K562 (cell line): ENCODE measurements at places on chromosomes 12 and 14. TPM values are rescaled to one million over a fixed set of nuclear protein-coding genes. Genes with fewer than 3 reads are reported as not detected.
A peak's percentile ranks its signal among the peaks of the same experiment; 100 is the strongest.

DNA sequence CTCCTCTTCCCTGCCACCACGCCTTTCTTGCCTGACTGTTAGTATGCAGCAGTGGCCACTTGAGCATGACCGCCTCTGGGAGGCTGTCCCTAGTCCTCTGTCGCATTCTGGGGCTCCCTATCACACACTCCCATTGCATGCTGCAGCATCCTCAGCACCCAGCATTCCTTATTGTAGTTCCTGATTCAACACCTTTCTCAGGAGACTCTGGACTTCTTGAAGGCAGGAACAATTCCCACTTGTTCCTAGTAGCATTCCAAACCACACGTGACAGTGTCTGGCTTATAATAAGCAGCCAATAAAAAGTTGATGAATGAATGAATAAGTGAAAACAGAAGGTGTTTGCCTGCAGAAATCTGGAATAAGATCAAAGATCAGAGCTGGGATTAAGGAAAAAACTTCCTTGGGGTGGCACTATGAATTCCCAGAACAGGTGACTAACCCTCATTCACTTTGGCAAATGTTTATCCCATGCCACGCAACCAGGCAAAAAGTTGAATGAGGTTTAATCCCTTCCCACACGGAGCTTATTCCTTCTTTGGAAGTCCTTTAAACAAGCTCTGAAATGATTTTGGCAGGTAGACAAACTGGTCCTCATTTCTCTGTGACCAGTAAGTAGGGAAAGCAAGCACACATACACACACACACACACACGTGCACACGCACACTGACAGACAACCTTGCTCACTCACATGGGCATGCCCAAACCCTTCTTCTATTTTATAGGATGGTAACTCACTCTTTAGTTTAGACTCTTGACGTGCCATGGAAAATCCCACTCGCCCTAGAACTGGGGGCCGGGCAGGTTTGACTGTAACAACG is 26.5 kb downstream of the NTF3 start:
- no peaks in the 10 kb centered on the region for H3K36me3 ChIP-seq
- H3K27ac ChIP-seq = no peak overlapping the region
- H3K4me3 ChIP-seq = no peak overlapping the region
- DNase-seq = no peak

- no peak for DNase-seq
- H3K4me1 ChIP-seq = no peaks in the 10 kb centered on the region
- no peak overlapping the region for H3K27ac ChIP-seq
- H3K27me3 ChIP-seq = no peaks in the 10 kb centered on the region
Measured at GRCh38 chr12:88549929-88550328, 30.3 kb downstream of the KITLG start.

The RFX4 gene
- not detected in 2 replicates for polyA plus RNA-seq

The MGST1 gene
- 74.9 and 77.2 TPM in 2 replicates for polyA plus RNA-seq

- no peaks in the 10 kb centered on the region; the same call in none of the 2 replicates for H3K27me3 ChIP-seq
- no peaks in the 10 kb centered on the region for H3K4me1 ChIP-seq
- no peaks in the 10 kb centered on the region for H3K36me3 ChIP-seq
- DNase-seq = no peak
- H3K4me3 ChIP-seq = no peak overlapping the region
Measured at GRCh38 chr14:75371297-75371696, 56.5 kb upstream of the JDP2 start.

GRCh38 chr12:15829255-15829654 is 40.1 kb upstream of the EPS8 start:
- H3K4me1 ChIP-seq = no peaks in the 10 kb centered on the region
- no peak overlapping the region for H3K27ac ChIP-seq
- no peaks in the 10 kb centered on the region for H3K27me3 ChIP-seq

The SMIM41 gene
- not detected in 2 replicates for polyA plus RNA-seq

- H3K4me3 ChIP-seq = no peak overlapping the region
- peak overlapping the region; percentile 36; the same call in 1 of the 3 replicates for H3K27ac ChIP-seq
- H3K27me3 ChIP-seq = no peaks in the 10 kb centered on the region
- H3K4me1 ChIP-seq = peaks cover 42% of the 10 kb centered on the region
- no peaks in the 10 kb centered on the region for H3K36me3 ChIP-seq
Measured at GRCh38 chr12:52009081-52009751, 2.5 kb downstream of the TAMALIN start.

GRCh38 chr12:117408161-117408791 is 46.9 kb upstream of the NOS1 start:
- no peak overlapping the region for H3K27ac ChIP-seq
- no peak for DNase-seq
- no peaks in the 10 kb centered on the region; the same call in 2 of the 3 replicates for H3K27me3 ChIP-seq

GRCh38 chr12:103751600-103751999 is 89.4 kb downstream of the NT5DC3 start:
- DNase-seq = no peak
- peaks cover 6% of the 10 kb centered on the region; the same call in 2 of the 3 replicates for H3K27me3 ChIP-seq
- no peaks in the 10 kb centered on the region for H3K36me3 ChIP-seq
- no peak overlapping the region for H3K4me3 ChIP-seq
- H3K27ac ChIP-seq = no peak overlapping the region

- H3K27ac ChIP-seq = peak overlapping the region; percentile 88; the same call in 2 of the 3 replicates
- no peak for DNase-seq
- H3K4me3 ChIP-seq = no peak overlapping the region
- no peaks in the 10 kb centered on the region for H3K27me3 ChIP-seq
Measured at GRCh38 chr12:55972042-55972441, 1.8 kb upstream of the RAB5B start.

- DNase-seq = peak; percentile 65
- H3K4me1 ChIP-seq = peaks cover 5% of the 10 kb centered on the region; the same call in 2 of the 3 replicates
- H3K4me3 ChIP-seq = no peak overlapping the region
- H3K27me3 ChIP-seq = peaks cover 4% of the 10 kb centered on the region; the same call in 1 of the 3 replicates
Measured at GRCh38 chr12:131452444-131452860, 258.4 kb upstream of the SFSWAP start.

DNA sequence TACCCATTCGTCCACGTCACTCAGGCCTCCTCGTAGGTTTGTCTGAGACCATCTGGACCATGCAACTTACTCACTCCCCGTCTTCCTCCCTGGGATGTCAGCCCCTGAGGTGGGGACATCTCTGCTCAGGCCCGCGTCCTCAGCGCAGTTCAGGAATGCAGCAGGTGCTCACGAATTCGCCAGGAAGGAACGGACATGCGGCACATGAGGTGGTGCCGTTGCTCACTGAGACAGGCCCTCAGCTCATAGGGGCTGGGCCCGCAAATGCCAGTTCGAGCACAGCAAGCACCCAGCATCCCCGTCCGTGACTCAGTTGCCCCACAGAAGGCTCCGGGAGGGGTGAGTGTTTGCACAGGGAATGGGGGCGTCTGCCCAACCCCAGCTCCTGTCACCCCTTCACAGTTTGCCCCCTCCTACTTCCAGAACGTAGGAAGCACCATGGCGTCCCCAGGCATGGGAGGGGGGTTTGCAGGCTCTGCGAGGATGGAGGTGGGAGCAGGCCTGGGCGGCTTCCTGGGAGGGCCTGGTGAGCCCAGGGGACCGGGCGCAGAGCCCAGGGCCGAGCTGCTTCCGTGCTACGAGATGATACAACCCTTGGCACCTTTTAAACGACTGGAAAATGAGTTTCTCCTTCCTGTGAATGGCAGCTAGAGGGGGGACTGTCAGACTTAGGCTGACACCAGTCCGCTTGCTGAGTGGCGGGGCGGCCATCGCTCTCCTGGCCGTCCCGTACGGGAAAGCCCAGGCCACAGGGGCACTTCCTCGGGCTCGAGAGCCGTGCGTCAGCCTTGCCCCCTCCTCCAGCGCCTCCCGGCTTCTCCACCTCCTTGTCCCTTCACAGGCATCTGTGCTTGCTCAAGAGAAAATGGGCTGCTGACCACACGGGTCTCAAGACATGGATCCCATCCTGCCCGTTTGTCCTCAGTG is 6.9 kb downstream of the GALNT9 start:
- no peak for DNase-seq
- H3K27me3 ChIP-seq = peaks cover 91% of the 10 kb centered on the region
- peaks cover 11% of the 10 kb centered on the region; the same call in 1 of the 2 replicates for H3K4me1 ChIP-seq

DNA sequence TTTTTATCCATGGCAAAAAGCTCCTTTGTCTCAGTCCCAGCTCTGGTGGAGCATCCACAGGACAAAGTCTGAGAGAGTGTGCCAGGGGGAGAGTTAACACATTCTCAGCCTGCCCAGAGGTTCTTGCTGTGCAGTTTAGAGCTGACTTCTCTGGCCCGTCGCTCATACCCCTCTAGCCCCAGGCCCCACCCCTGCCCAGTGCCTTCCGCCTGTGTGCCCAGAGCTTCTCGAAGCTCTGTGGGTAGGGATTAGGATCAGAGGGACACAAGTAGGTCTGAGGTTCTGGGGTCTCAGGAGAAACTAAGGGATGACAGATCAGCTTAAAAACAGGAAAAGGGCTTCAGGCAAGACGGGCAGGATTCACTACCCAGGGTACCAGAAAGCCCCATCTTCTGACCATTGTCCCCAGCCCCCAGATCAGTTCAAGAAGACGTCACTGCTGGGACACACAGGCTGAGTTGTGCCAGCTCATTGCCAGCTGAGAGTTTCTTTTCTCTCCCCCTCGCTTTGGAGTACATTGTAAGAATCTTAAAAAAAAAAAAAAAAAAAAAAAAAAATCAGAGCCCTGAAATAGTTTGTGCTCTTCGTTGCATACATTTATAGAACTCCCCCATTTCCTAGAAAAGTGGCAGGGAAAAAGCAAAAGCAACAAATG is 127.0 kb downstream of the GCH1 start:
- H3K27me3 ChIP-seq = no peaks in the 10 kb centered on the region
- DNase-seq = no peak
- H3K4me1 ChIP-seq = peaks cover 19% of the 10 kb centered on the region
- peaks cover 38% of the 10 kb centered on the region; the same call in 2 of the 3 replicates for H3K36me3 ChIP-seq

GRCh38 chr14:103904493-103905107 is 23.7 kb upstream of the TDRD9 start:
- DNase-seq = no peak
- H3K36me3 ChIP-seq = peaks cover 3% of the 10 kb centered on the region; the same call in 1 of the 3 replicates
- no peak overlapping the region for H3K27ac ChIP-seq
- H3K4me3 ChIP-seq = no peak overlapping the region
- H3K27me3 ChIP-seq = peaks cover 4% of the 10 kb centered on the region; the same call in 1 of the 2 replicates
- H3K4me1 ChIP-seq = no peaks in the 10 kb centered on the region

The SERPINA12 gene
- not detected in 2 replicates for polyA plus RNA-seq

DNA sequence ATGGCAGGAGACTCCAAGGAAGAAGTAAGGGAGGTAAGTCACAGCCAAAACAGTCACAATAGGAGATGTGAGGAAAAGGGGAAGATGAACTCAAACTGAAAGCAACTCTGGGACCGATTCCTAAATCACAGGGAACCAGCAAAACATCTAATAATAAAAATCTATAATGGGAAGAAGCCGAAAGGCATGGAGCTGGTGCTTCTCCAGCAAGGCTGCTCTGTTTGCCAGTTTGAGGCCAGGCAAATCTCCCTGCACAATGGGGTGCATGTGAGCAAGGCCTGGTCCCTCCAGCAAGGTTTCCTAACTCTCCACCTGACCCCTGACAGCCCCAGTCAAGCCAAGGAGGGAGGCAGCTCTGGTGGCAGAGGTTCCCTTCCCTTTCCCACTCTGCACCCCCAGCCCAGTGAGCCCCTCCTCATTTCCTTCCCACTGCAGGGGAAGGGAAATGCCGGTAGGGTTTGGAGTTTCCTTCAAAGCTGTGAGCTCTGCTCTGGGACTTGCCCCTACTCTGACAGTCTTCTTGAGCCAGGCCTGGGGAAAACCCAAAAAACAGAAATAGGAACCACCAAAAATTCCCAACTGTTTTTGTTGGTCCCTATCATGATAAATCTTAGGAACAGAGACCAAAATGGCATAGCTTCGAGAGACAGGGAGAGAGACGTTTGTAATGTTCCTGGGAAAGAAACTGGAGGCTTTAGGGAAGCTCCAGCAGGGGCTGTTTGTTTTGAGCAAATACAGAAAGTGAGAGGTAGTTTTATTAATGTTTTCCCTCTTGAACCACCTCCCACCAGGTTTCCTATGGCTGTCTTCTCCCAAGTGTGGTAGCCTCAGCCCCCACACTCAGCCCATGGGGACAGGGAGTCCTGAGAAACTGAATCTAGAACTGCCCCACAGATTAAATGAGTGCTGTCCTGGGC is 34.6 kb downstream of the FMNL3 start:
- peak overlapping the region; percentile 61; the same call in 1 of the 3 replicates for H3K27ac ChIP-seq
- H3K27me3 ChIP-seq = no peaks in the 10 kb centered on the region
- peaks cover 20% of the 10 kb centered on the region for H3K4me1 ChIP-seq
- no peak for DNase-seq
- no peak overlapping the region for H3K4me3 ChIP-seq
- H3K36me3 ChIP-seq = no peaks in the 10 kb centered on the region

- no peak overlapping the region for H3K4me3 ChIP-seq
- H3K27me3 ChIP-seq = no peaks in the 10 kb centered on the region
- peaks cover 36% of the 10 kb centered on the region; the same call in 2 of the 3 replicates for H3K36me3 ChIP-seq
- no peak for DNase-seq
Measured at GRCh38 chr12:122102331-122102730, 23.8 kb downstream of the MLXIP start.

The B4GALNT3 gene
- not detected in 2 replicates for polyA plus RNA-seq

DNA sequence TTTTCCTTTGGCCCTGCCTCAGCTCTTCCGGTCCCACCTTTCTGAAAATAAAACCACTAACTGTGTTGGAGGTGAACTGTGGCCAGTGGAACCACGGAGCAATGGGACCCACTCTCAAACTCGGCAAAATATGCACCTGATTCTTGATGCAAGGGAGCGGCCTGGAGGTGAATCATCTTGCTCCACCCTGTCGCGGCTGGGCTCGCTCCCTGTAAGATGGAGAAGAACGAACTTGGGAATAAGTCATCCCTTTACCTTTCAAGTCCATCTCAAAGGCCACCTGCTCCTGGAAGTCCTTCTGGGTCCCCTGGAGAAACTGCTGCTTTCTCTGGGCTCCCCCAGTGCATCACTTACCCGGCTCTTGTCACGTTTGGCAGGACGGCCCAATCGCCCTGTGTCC is 309.9 kb downstream of the BCL11B start:
- no peaks in the 10 kb centered on the region for H3K36me3 ChIP-seq
- no peaks in the 10 kb centered on the region for H3K4me1 ChIP-seq
- H3K4me3 ChIP-seq = no peak overlapping the region
- no peak for DNase-seq
- no peak overlapping the region for H3K27ac ChIP-seq

GRCh38 chr12:3158851-3159465 is 81.8 kb downstream of the TSPAN9 start:
- H3K27ac ChIP-seq = no peak overlapping the region
- H3K4me1 ChIP-seq = no peaks in the 10 kb centered on the region
- DNase-seq = no peak
- H3K27me3 ChIP-seq = no peaks in the 10 kb centered on the region; the same call in 2 of the 3 replicates
- no peak overlapping the region for H3K4me3 ChIP-seq

The SLC10A1 gene
- polyA plus RNA-seq = not detected in 2 replicates

DNA sequence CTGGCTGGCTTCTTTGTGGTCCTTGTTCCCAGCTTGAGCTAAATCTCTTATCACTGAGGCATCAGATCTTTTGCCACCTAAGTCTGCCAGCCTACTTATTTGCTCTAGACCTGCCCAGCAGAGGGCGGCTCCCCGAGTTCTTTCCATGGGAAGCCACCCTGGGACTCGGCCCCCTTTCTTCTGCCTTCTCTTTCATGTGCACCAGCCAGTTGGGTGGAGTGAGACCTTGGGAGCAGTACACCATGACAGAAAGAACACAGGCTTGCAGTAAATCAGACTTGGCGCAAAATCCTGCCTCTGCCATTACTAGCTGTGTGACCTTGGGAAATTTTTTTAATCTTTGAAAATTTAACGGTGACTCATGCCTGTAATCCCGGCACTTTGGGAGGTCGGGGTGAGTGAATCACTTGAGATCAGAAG is 7.4 kb downstream of the SMAGP start:
- peak; percentile 64 for DNase-seq
- no peaks in the 10 kb centered on the region for H3K27me3 ChIP-seq
- no peak overlapping the region for H3K27ac ChIP-seq
- peaks cover 13% of the 10 kb centered on the region; the same call in 1 of the 3 replicates for H3K36me3 ChIP-seq

The TMEM229B gene
- polyA plus RNA-seq = not detected in 2 replicates
